ENCODE measurements at places on chromosomes 1 and 21. TPM values are rescaled to one million over a fixed set of nuclear protein-coding genes. Genes with fewer than 3 reads are reported as not detected.

TRPM2 gene
- 0.77 TPM for total RNA-seq

DNA sequence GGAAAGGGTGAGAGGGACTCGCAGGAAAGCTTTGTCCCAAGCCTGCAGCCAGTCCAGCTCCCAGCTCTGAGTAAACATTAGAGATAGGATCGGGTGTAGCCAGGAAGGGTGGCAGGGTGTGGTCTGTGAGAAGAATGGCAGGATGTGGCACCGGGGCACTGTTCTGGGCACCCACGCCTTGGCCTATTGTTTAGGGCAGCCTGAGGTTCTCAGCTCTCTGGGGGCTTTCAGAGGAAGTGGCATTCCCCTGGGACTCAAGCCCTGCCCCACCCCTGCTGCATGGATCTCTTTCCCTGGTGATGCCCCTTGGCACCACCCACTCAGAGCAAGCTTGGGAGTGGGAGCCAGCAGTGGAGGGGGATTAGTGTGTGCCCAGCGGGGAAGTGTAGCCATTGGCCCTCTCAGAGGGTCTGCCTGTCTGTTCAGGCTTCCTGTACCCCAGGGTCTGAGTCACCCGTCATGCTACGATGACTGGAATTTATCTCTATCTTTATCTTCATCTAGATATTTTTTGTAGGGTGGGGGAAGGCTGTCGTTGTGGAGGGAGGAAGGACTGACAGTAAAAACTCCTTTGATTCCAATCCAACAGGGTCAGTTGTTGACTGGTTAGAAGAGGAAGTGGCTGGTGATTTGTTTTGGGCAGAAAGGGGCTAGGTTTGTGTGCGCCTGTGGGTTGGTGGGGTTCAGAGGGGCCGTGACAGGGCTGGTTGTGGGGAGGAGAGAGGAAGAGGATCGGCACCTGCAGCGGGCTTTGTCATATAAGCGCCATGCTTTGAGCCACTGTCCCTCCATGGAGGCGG, 31.6 kb downstream of the SOX13 start:
- DNase-seq, result no peak

DNA sequence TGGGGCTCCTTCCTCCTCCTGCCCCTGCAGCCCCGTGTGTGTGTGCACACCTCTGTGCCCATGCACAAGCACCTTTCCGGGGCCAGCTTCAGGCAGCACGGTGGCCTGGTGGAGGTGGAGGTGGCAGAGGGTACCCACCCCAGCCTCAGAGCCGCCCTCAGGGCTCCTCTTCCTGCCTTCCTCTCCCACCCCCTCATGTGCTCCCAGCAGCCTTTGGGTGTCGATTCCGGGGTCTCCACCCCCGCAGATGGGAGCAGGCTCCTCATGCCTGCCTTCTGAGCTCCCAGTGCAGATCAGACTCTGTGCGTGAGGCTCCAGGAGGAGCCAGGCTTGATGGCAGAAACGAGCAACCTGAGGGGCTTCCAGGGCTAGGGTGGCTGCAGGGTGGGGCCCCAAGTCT, 29.2 kb upstream of the PLCH2 start:
- no peak for DNase-seq

KCNH1 gene
- total RNA-seq, result not detected

DCDC2B gene
- total RNA-seq, result not detected

Data from uterus (tissue), 4 donors.